Tongue (tissue), 3 donors: ENCODE measurements at places on chromosomes 4 and X.

- DNase-seq = no peak
Measured at GRCh38 chr4:15376145-15376544, 51.7 kb upstream of the C1QTNF7 start.

DNA sequence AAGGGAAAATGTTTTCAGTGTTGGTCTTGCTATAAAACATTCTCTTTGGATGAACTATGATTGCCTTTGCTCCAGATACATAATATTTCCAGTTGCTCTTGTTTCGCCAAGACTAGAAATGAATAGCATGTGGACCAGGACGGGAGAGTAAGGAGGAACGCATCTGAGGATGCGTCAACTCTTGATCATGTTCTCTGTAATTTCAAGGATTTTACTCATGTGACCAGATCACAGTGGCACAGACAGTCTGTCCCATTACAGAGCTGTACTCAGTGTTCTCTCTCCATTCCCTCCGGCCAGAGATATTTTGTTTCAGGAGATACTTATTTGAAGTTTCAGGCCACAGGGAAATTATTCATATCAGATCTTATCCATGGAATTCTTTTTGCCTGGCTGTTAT, 266.6 kb downstream of the MID1IP1 start:
- no peak for DNase-seq

DNA sequence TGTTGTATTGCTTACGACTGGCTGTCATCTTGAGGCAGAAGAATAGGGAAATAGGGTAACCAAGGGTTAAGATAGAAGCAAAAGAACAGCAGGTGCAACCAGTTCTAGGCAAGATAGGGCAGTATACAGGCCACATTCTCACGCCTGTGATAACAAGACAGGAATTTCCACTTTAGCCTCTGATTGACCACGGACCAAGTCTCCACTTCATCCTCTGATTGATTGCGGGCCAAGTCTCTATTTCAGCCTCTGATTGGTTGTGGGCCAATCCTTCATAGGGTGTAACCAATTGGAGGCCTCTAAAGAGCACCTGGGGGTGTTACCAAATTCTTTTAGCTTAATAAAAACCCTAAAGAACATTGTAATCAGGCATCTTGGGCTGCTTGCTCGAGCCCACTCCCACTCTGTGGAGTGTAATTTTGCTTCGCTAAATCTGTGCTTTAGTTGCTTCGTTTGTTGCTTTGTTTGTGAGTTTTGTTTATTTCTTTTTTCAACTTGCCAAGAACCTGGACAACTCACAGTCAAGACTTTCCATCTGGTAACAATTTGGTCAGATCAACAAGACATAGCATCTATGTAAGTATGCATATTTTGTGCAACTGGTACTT, 8.7 kb upstream of the TBC1D9 start:
- DNase-seq = no peak

DNA sequence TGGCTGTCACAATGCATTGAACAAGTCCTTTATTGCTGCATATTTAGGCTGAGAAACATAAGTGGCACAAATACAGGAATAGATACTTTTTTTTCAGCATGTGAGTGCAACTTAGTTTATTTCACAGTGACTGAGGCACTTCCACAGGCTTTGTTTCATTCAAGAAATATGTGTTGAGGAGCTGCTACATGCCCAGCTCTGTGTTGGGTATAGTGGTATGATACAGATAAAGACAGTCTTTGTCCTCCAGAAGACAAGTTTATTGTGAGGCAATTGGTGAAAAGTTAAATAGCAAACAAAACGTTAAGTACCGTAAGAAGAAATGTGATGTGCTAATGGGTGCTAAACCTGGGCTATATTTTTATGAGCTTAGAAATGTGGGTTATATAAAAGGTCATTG, 186.4 kb downstream of the SPRY1 start:
- DNase-seq = no peak

DNA sequence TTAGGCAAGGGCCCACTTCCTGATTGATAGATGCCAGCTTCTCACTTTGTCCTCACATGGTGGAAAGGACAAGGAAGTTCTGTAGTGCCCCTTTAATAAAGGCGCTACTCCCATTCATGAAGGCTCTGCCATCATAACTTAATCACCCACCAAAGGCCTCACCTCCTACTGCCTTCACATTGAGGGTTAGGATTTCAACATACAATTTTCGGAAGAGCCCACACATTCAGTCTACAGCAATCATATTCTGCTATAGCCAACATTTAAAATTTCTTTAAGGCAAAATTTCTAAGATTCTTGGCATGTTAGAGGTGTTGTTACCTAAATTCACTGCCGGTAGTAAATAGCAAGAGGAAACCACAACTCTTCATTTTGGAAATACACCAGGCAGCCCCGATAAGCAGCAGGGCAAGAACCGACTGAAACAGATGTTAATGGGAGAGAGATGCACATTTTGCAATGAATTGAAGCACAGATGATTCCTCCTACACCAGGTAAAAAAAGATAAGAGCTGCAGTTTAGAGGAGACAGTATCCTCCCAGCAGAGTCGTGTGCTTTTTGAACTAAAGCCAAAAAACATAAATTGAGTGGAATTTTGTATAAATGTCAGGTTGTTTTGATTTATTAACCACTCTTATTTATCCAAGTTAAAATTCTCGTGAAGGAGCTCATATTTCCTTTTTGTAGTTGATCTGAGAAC, 594.9 kb downstream of the KCTD8 start:
- DNase-seq = no peak

- DNase-seq = peak; percentile 2
Measured at GRCh38 chrX:141133272-141133671, 43.7 kb downstream of the LDOC1 start.

GRCh38 chr4:146637621-146638332, 916 bp upstream of the POU4F2 start:
- no peak for DNase-seq

GRCh38 chr4:138190452-138190858, 51.7 kb downstream of the SLC7A11 start:
- DNase-seq = peak; percentile 79

DNA sequence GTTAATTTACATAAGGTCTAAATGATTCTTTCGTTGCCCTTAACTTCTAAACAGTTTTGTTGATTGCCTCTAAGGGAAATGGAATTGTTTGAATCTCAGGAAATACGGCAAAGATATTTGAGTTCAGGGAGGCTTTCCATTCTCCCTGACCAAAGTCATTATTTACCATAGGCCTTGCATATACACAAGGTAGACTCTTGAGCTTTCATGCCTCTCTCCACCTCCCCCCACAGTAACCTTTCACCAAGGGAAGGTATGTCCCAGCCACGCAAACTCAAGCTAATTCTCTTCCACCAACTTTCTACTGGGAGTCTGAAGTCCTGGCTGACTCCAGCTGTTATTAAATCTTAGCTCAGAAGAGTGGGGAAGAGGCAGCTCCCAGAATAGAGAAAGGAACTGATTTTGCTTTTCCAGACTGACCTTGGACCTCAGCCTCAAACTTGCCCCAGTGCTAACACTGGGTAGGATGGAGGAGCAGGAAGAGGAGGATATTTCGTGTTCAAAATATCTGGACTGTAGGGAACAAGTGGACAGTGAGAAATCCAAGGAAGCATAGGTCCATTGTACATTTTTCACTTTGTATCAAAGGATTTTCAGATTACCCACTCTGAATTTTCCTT, 1.4 kb downstream of the IGSF1 start:
- DNase-seq = no peak

GRCh38 chr4:53489279-53489889, 101.9 kb downstream of the LNX1 start:
- no peak for DNase-seq

DNA sequence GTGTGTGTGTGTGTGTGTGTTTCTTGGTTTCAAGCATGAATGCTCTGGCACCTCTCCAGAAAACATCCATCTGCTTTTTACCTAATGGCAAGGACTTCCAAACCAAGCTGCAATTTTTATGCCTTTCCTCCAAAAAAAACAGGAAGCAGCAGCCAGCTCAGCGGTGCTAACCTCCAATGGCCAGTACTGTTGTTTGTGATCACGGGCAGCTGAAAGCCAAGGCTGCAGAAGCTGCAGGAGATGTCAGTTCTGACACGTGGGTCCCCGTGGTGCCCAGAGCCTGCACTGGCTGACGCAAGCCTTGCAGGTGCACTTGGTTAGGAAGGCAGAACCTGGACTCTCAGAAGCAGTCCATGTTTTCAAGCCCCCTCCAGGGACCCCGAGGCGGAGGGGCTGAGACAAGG, 313.6 kb upstream of the DDX53 start:
- DNase-seq = peak; percentile 77

DNA sequence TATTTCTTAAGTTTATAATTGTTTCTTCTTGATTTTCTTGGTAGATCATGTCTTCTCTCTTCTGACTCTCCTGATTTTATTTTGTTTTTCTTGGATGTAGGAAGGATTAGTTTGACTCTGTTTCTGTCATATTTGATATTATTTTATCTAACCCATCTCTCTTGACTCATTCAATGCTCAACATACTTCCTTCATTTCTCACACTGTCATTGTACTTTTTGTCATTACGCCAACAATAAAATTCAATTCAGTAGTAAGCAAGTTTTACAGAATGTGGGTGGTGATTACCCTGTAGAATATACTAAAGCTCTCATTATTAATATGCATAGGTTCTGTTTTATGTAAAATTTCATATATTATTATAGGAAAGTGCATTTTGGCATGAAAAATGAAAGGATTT, 1303.0 kb upstream of the AGA start:
- DNase-seq = no peak

- no peak for DNase-seq
Measured at GRCh38 chrX:123277347-123277746, 93.3 kb downstream of the GRIA3 start.

DNA sequence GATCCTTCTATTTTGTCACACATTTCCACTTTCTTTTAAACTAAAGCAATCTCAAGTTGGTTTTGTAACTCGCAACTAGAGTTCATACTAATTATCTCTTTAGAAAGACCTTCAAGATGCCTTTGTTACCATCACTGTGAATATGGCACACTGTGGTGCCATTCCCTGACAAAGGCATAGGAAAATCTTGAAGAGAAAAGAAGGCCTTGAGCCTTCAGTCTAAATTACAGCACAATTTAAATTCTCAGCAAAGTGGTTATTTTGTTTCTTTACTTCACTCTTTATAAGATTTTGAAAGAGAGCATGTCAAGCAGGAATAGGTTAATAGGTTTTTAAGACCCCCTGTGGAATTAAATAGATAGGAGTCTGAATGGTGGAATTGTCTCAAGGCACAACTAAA, 89.0 kb upstream of the BANK1 start:
- no peak for DNase-seq

GRCh38 chrX:43559644-43560043, 96.5 kb upstream of the MAOA start:
- peak; percentile 49 for DNase-seq

DNA sequence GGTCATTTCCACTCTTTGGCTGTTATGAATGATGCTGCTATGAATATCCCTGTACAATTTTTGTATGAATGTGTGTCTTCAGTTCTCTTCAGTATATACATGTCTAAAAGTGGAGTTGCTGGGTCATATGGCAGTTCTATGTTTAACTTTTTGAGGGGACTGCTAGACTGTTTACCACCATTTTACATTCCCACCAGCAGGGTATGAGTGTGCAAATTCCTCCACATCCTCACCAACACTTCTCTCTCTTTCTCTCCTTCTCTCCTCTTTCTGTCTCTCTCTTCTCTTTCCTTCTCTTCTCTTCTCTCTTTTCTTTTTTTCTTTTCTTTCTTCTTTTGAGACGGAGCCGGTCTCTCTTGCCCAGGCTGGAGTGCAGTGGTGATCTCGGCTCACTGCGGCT, 7.8 kb downstream of the WWC2 start:
- DNase-seq = no peak

- DNase-seq = no peak
Measured at GRCh38 chr4:185309770-185310169, 86.0 kb downstream of the LRP2BP start.

GRCh38 chr4:8591626-8592365, 769 bp upstream of the CPZ start:
- no peak for DNase-seq

DNA sequence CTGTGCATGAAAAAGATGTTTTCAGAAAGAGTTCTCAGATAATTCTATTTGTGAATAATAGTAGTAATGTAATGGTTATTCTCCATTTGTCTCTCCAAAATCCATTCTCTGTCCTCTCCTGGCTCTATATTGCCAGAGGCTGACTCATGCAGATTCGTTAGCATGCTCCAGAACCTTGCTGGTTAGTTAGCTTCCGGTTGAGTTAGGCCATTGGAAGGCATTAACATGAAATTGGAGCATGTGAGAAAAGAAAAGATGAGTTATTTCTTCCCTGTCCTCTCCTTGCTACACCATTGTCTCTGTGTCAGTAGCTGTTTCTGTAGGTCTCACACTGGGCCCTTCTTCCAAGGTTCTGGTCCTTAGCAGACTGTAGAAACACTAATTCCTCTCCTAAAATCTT, 23.5 kb upstream of the PRDM8 start:
- DNase-seq = no peak

DNA sequence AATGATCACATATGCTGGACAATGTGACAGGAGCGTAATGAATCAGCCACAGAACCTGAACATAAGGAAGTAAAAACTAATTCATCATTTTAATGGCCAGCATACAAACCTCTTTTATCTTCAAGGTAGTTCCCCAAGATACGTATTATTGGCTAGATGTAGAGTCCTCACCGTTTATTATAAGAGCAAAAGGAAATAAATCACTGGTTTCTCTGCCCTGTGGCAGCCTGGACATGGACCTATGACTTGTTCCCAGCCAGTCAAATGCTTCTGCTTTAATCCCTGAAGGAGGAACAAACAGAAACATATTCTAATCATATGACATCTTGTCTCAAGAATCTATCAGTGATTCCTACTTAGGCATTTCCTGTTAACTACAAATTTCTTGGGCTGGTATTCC, 86.8 kb upstream of the FAM241A start:
- DNase-seq = no peak

GRCh38 chr4:165656829-165657490, 216.1 kb upstream of the TLL1 start:
- no peak for DNase-seq

DNA sequence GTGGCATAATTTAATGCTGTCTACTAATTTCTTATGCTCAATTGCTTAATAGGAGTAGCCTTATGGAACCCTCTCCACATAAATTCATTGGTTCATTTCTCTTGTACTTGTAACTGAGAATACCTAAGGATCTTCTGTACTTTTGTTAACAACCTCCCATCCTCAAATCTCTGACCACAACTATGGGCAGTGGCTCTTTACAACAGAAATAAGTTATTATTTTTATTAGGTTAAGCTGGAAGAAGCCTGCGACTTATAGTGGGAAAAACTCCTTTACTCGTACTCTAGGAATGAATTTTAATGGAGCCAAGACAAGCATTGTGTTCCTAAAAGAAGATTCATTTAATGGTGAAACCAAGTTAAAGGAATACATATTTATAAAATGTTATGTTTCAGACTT, 337.1 kb upstream of the CTSO start:
- no peak for DNase-seq

DNA sequence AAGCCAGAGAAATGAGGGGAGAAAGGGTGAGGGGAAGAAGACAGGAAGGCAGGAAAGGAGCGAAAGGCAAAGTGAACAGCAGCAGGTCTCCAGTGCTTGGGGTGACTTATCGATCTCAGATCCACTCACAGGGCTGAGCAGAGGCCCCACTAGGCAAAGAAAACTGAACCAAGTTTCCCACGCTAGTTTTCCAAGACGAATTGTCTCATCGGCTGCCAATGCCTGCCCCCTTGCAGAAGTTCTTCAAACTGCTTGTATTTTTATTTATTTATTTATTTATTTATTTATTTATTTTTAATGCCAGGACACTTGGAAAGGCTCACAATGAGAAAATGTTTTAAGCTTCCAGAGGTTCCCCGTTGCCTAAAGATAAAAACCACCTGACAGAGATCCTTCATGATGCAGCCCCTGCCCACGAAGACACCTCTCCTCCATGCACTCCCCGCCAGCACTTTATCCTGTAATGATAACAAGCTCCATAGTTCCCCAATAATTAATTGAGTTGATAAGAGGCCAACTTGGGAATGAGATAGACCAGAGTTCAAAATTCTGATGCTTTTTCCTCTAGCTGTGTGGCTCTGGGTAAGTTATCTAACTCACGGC, 43.2 kb downstream of the QDPR start:
- DNase-seq = peak; percentile 79
